ENCODE measurements at places on chromosomes 4 and X.

GRCh38 chr4:169485791-169486742 lies 126.3 kb downstream of the NEK1 start:
- peak; percentile 16 for DNase-seq

- DNase-seq = no peak
These were observed 66.7 kb upstream of the PGRMC2 start for GRCh38 chr4:128354205-128354821.

DNA sequence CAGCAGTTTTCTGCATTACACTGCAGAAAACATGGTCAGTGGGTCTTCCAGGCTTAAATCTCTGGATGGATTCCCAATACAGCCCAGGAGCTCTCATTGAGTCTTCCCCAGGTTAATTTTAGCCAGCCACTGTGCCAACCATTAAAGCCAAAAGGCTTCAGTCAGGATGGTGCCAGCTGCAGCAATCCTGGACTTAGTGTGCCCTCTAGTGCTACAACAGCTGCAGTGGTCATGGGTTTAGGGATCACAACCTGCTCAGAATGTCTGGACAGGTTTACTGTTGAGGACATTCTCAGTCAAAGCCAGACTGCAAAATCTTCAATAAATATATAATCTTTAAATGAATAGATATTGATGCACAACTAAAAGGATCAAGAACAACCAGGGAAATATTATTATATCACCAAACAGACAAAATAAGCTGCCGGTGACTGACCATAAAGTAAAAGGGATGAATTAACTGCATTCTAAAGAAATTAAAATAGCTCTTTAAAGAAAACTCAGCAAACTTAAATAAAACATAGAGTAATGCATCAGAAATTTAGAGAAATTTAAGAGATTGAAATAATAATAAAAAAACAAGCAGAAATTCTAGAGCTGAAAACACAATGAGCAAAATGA lies 639.9 kb downstream of the SPOCK3 start:
- DNase-seq = peak; percentile 1

DNA sequence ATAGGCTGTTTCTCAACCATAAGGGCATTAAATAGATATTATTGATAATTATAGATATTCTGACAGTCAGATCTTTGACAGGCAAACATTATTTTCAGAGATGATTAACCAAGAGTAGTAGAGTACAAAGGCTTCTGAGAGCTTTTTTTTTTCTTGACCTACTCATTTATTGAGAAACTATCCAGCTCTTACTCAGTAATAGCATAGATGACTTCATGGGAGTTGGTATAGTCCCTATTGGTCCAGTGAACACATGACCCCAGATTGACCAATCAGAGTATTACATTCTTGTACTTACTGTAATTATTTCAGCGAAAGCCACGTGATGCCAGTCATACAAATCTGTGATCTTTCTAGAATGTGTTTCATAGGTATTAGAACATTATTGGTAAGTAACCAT lies 508.7 kb downstream of the FSTL5 start:
- no peak for DNase-seq

- peak; percentile 54 for DNase-seq
These were observed at the start of gene FLNA for GRCh38 chrX:154374313-154375155. Gene FLNA, minus strand, starts transcription at chrX:154374634. Its CDS starts 3,389 bp downstream, at chrX:154371245.

- no peak for DNase-seq
These were observed 138.6 kb upstream of the SFRP2 start for GRCh38 chr4:153927451-153927850.

DNA sequence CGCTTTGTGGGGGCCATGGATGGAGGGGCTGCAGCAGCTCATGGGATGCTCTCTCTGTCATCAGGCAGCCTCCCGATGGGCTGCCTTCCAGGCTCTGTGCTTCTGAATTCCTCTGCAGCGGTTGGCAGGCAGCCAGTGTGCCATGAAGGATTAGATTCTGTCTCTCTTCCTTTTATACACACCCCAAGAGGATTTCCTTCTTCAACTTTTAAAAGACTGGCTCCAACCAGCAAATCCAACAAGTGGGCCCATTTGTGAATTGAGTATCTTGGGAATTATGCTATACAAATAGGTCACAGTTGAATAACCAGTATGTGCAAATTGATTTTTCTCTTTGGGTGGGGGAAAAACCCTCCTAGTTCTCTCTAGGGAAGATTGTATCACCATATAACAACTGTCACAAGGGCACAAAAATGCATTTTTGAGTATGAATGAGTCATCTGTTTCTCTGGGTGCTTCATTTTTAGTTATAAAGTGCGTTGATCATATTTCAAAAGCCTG lies 96.8 kb upstream of the FAT1 start:
- DNase-seq = no peak

GRCh38 chr4:98828801-98829200 lies 100.1 kb downstream of the EIF4E start:
- DNase-seq = peak; percentile 10

- DNase-seq = no peak
These were observed 7.6 kb upstream of the BST1 start for GRCh38 chr4:15695240-15695699.

GRCh38 chr4:162535121-162535520 lies 371.3 kb upstream of the FSTL5 start:
- no peak for DNase-seq

DNA sequence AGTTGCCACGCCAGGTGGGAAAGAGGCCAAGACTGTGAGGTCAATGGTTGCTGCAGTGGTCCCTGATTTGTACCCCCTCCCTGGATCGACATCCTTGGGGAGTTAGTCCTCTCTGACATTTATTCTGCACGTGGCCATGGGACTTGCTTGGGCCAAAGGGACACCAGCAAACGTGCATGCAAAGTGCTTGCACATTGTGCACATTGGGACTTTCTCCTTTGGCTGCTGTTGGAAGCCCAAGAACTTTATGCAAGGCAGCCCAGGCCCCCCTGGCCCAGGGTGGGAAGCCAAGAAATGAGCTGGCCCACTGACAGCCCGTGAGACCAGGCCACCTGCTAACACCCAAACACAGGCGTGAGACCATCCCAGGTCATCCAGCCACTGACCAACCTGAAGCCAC lies 38.1 kb downstream of the SLC2A9 start:
- DNase-seq = no peak

GRCh38 chrX:1394731-1395501 lies 3.0 kb upstream of the SLC25A6 start:
- no peak for DNase-seq

GRCh38 chrX:20965270-20966044 lies 408.8 kb upstream of the CNKSR2 start:
- no peak for DNase-seq

- DNase-seq = no peak
These were observed 441.7 kb upstream of the SLIT2 start for GRCh38 chr4:19809989-19810388.

GRCh38 chr4:89099034-89099433 lies 12.3 kb upstream of the TIGD2 start:
- no peak for DNase-seq

DNA sequence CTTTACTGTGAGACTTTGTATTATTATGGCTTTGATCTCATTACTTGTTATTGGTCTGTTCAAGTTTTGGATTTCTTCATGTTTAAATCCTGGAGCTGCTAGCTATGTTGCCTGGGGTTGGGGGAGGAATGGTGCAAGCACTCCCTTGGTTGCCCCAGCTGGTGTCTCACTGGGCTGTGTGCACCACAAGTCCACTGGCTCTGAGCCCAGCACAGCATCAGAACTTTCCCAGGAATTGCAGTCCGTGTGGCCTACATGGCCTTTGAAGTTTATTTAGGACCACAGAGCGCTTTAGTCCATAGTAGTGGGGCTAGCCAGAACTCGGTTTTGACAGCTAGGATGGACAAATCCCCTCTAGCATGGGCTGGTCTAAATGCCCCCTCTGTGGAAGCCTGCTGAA lies 278.8 kb upstream of the RPS6KA3 start:
- DNase-seq = no peak

DNA sequence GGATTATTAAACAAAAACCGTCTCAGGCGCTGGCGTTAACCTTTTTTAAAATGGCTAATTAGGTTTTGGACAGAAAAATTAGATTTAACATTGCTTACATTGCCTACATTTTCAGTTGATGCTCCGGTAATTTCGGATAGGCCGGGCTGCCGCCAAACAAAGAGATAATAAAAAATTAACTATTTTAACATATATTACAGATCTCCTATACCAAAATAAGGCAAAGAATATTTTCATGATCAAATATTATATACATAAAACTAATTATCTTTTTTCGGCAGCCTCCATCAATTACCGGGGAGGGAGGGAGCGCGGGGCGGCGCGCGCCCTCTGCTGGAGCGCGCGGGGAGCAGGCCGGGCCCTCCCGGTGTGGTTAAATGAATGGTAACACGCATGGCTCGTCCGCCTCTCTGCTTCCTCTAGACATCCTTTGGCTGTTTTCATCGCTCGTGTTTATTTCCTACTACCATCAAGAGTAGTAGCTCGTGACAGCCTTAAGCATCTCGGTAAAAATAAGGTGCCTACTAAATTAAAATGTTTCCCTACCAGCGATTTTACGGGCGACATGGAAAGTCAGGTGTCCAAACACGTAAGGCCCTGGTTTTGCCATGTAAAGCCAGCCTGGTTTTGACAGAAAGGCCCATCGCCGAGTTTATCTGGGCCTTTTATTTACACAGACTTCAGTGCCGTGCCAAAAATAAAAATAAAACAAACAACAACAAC lies 52.4 kb upstream of the TMEM33 start:
- peak; percentile 47 for DNase-seq

DNA sequence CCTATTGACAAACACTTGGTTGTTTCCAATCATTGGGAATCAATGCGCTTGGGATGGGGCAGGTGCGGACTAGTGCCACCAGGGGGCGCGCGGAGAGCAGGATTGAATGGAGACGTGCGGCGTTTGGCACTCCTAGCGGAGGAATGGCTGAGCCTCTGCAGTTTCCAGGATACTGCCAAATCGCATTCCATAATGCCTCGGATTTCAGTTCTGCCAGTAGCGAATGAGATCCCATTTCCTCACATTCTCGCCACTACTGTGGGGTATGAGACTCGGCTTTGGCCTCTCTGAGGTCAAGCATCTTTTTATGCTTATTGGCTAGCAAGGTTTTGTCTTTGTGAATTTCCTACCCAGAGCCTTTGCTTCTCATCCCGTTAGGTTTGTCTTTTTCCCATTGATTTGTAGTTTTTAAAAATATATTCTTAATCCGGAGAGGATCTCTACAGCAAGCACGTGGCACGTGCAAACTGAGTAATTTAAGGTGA lies 28.7 kb downstream of the CLDN34 start:
- peak; percentile 78 for DNase-seq

DNA sequence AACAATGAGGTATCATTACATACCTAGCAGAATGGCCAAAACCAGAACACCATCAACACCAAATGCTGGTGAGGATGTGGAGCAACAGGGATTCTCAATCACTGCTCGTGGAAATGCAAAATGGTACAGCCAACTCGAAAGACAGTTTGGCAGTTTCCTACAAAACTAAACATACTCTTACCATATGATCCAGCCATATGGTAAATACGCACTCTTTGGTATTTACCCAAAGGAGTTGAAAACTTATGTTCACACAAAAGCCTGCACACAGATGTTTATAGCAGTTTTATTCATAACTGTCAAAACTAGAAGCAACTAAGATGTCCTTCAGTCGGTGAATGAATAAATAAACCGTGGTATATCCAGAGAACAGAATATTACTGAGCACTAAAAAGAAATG lies 7.8 kb downstream of the CASP3 start:
- no peak for DNase-seq

GRCh38 chrX:42714981-42715700 lies 62.8 kb downstream of the PPP1R2C start:
- DNase-seq = peak; percentile 41

DNA sequence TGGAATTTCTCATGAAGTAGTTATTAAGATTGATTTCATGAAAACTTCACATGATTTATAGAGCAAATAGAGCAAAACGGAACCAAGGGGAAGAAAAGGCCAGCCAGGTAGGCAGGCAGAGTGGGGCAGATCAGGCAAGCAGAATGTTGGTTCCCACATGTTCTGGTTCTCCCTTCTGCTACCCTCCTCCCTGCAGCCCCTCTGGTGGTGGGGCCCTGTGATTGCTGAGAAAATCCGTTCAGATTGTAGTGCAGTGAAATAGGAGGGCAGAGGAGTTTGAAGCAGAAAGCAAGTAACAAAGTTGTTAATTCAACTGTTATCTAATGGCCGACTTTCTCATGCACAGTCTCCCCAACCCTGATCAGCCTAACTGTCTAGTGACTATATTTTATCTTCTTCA lies 185.3 kb downstream of the MID1IP1 start:
- DNase-seq = no peak

GRCh38 chrX:47223476-47224250 lies 5.2 kb downstream of the CDK16 start:
- DNase-seq = no peak

DNA sequence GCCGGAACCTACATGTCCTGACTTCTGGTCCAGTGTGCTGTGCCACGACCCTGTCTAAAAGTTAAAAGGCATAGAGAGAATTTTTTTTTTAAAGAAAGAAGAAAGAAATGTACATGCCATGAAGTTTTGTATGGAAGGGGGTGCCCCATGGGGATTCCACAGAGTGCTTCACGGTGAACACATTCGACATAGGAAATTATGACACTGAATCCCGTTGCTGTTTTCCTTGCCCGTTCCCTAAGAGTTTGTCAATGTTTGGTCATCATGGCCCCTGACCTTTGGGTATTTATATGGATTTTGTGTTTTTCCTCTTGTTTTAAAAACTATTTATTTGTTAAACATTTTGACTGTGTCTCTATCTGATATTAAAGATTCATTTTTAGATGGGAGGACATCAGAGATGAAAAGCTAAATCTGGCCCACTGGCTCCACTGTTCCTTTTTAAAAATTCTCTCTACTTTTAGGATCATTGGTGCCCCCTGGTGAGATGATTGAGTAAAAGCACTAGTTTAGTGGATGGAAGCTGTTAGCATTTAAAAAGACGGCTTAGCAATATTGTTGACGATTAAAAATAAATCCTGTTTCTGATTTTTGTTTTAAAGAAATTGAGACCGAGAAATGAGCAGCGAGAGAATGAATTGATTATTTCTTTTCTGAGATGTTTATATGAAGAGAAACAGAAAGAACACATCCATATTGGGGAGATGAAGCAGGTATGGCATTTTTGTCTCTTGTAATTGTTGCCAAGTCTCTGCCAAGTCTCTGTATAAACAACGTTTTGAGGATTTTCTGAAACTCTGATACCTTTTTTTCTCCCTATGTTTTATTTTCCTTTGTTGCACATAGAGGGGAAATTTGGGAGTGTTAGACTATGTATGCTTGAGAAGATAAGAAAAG lies 75.0 kb downstream of the PTTG2 start:
- peak; percentile 53 for DNase-seq

GRCh38 chr4:40648742-40649281 lies 19.1 kb upstream of the RBM47 start:
- no peak for DNase-seq

DNA sequence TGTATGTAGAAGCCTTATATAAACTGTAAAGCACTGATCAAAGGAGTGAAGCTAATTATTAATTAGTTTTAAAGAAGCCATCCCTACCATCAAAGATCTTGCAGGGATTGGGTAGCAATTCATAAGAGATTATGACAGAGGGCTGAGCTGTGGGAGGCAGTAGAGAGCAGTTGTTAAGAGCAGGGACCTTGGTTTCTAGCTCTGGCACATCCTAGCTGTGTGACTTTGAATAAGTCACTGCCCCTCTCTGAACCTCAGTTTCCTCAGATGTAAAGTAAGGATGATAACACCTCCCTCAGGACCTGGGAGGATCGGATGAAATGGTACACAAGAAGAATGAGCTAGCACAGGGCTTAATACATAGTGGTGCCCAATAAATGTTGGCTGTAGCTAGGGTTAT lies 45.4 kb downstream of the APLN start:
- DNase-seq = no peak

Measured in activated T-cell treated with anti-CD3 and anti-CD28 coated beads, Interleukin-2, amount 50 U/mL, for 72 hours (primary cell).